ENCODE measurements at places on chromosomes 12 and 14.
A peak's percentile ranks its signal among the peaks of the same experiment; 100 is the strongest.

DNA sequence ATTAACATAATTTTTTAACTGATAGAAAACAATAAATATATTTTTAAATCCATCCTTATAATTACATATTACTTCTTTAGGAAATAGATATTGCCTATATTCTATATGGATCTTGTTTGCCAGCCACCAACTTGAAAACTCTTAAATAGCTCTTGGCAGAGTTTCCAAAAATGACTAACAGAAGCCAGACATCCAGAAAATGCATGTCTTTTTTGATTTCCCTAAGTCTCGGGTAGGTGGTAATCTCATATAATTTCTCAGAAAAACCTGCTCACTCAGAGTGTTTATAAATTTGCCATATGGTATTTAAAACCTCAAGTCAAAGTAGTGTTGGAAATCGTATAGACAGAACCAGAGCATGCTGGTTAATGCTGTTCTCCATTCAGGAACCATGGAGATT lies 360.4 kb upstream of the FOXG1 start:
- no peak for DNase-seq

- no peak for DNase-seq
These were observed 45.8 kb downstream of the SSH1 start for GRCh38 chr12:108811411-108812180.

- DNase-seq, result no peak
These were observed 51.7 kb upstream of the CORO1C start for GRCh38 chr12:108782971-108783370.

- peak; percentile 47 for DNase-seq
These were observed 149.0 kb downstream of the TGFB3 start for GRCh38 chr14:75832621-75833297.

DNA sequence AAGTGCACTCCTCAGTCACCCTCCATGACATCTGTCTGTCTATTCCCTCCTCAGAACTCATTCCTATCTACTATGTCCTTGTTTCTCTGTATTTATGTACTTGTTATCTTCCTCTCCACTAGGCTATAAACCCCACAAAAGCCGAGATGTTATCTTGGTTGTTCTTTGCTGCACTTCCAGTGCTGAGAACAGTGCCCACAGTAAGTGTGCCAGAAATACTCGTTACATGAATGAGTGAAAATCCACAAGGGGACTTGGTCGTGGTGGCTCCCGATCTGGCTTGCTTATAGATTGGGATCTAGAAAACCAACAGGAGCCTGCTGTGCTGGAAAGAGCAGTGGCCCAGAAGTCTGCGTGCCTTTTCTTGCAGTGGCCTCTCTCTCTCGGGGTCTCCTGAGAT lies 111.9 kb upstream of the PRMT8 start:
- no peak for DNase-seq

- DNase-seq, result no peak
These were observed 70.3 kb upstream of the DBX2 start for GRCh38 chr12:45121224-45121623.

GRCh38 chr14:69427596-69427995 lies 29.1 kb downstream of the SLC39A9 start:
- DNase-seq, result no peak

DNA sequence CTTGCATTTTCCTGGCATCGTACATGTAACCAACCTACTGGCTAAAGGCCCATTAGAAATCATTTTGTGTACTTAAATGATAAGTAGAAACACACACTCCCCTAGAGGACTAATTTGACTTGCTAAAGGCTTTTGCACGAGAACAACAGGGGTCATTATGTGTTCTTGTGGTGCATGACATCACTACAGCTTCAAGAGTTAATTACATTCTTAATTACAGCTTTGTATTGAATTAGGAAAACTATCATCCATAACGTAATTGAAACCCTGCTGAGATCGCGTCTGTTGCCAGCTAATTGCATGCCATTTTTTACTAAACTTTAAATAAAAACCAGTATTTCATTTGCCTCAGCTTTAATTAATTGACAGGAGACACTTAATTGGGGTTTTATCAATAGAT lies 51.4 kb downstream of the TMEM132C start:
- no peak for DNase-seq

DNA sequence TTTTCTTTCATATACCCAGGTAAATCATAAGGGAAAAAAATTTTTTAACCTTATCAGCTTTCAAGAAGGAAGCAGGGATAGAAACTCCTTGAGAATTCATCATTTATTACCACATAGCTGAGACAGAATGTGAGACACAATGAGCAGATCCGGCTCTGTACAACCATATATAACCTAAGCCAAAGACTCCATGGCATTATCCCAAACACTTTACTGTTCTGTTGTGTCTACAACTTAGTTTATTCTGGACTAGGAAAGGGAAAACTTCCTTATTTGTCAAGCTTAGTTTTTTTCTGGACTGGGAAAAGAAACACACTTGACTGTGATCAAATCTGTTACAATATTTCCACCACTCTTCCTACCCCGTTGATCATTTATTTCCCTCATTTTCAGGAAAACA lies 38.3 kb upstream of the CATSPERB start:
- DNase-seq, result no peak

DNA sequence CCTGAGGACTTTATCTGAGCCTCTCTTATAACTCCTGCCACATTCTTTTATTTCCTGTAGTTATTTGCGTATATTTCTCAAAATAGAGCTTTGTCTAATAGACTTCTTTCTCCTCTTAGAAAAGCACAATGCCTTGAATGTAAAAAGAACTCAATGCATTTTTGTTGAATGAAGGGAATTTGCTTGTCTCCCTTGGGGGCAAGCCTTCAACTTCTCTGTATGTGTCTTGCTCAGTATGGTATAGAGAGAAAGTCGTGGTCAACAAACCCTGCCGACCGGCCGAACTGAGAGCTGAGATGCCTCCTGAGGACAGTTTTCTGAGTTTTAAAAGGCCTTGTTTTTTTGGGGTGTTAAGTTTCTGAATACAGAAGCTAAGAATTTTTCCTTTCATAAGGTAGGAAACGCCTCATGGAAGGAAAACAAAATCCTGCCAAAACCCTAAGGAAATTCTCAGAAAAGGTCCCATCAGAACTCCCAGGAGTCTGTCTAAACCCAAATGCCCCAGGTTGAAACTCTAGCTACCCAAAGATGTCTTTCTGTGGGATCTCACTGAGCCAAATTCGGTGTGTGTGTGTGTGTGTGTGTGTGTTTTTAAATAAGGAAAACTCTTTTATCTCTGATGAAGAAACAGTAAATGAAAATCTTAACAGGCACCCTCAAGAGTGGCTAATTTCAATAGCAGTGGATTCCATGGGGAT lies 136.6 kb downstream of the C12orf75 start:
- DNase-seq, result no peak

- DNase-seq, result no peak
These were observed 42.4 kb upstream of the SGPP1 start for GRCh38 chr14:63770187-63770807.

DNA sequence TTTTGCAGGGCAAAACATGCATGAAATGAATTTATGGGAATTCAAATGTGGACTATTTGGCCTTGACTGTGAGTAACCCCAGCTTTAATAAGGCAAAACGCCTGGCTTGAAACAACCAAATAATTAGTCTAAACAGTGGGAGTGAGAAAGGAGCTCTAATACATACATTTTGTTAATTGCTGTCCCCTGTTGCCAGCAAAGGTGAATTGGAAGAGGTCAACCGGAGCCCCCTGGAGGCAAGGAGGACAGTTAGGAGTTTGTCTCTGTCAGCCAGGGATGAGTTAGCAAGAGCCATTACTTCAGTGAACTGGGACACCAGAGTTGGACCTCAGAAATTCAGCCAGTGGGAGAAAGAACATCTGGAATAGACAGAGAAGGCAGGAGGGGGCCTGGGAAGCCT lies 17.4 kb downstream of the KRT76 start:
- DNase-seq, result no peak

- peak; percentile 97 for DNase-seq
These were observed at the start of gene PIP4K2C for GRCh38 chr12:57590864-57591781. TSS of gene PIP4K2C (plus strand) at chr12:57591192. CDS start at chr12:57591290, 98 bp downstream.

DNA sequence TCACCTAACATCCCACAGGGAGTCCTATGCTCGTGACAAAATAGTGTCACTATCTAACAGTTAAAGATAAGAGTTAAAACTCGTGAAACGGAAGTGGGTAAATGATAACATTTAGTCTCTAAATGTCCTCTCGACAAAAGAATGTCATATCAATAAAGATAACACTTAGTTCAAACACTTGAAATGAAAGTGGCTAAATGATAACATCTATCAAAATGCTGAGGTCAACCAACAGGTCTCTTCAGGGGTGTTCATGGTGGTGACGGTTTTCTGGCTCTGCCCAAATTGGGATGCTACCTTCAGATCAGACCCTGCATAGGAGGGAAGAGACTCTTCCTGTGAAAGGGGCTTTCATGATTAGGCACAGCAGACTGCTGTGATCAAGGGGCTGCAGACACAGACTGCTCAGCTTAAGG lies 22.1 kb downstream of the IL26 start:
- DNase-seq, result no peak

- DNase-seq, result no peak
These were observed 68.9 kb downstream of the EML1 start for GRCh38 chr14:99862136-99862535.

DNA sequence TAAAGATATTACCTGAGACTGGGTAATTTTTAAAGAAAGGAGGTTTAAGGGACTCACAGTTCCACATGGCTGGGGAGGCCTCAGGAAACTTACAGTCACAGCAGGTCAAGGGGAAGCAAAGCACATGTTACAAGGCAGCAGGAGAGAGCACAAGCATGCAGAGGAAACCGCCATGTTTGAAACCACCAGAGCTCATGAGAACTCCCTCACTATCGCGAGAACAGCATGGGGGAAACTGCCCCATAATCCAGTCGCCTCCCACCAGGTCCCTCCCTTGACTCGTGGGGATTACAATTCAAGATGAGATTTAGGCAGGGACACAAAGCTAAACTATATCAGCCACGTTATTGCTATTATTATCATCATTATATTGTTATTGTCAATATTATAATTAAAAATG lies 138.7 kb downstream of the RIMBP2 start:
- no peak for DNase-seq

DNA sequence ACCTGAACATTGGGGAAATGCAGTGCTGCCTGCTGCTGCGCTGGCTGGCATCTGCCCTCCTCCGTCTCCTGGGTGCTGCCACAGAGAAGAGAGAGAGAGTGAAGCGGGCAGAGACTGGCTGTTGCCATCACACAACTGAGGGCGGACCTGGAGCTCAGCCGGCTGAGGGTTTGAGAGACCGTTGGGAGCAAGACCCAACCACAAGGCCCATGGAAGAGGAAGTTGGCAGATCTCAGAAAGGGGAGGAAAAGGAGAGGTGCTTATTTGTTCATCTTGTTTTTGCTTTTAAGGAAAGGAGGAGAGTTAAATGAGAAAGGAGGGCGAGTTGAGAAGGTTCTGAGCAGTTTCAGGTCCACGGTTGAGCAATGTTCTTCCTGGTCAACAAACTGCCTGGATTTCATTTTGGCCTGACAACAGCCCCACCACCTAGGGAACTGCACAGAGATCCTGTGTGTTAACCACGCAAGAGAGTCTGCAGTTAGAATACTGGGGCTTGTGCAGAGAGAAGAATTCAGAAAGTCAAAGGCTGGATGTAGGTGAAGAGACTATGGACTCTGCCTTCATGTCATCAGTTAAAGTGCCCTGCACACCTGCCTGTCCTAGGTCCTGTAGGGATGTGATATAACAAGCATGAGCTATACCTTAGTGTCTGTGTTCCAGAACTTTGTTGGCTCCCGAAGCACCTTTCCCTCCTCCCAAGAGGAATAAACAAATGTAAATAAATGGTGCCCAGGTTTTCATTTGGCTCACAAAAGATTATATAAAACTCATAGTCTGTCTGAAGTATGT lies 124.6 kb downstream of the ETV6 start:
- no peak for DNase-seq

GRCh38 chr14:33509454-33509853 lies 441.4 kb downstream of the EGLN3 start:
- no peak for DNase-seq

DNA sequence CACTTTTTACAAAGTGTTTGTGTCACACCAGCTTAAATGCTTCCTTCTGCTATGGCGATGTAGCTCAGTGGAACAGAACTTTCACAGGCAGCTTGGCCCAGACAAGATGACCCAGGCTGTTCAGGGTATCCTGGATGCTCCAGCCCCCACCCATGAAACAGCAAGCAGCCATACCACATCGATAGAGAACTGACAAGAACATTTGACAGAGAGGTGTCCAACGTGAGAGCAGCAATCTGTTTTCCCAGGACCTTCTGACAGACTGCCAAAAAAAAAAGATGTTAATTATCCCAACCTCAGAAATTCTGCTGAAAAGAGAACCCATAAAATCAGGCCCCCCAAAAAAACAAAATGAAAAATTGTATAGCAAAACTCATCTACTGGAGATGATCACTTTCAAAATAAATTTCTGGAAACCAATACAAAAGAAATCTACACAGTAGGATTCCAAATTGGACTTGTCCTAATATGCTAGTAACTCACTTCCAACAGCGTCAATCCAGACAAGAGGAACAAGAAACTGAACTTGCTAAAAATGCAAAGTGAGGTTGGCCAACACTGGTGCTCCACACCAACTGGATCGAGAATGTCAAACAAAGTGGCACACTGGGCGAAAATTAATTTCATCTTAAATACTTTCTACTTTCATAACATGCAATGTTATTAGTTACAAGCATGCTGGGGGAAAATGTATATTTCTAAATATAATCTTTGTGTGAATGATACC lies 118.8 kb downstream of the DPF3 start:
- no peak for DNase-seq

DNA sequence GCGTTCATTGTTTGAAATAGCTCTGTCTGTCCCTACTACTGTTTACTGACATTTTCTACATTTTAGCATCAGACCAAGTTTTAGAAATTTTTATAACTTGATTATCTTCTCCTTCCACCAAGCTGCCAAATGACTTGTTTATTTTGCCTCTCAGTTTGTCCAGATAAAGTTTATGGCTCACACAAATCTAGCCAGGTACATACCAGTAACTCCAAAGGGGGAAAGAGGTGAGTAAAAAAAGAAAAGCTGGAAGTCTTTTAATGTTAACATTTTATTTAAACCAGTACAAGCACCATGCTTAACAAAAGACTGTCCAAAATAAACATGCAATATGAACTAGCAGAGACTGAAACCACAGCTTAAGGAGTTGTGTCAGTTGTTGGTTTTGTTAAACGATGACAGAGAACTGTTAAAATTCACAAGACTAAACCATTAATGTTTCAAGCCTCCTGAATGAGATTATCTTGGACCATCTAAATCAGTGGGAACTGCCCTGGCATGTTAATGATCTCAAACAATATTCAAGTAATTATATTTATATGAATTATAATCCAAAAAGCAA lies 14.5 kb downstream of the GMFB start:
- no peak for DNase-seq

DNA sequence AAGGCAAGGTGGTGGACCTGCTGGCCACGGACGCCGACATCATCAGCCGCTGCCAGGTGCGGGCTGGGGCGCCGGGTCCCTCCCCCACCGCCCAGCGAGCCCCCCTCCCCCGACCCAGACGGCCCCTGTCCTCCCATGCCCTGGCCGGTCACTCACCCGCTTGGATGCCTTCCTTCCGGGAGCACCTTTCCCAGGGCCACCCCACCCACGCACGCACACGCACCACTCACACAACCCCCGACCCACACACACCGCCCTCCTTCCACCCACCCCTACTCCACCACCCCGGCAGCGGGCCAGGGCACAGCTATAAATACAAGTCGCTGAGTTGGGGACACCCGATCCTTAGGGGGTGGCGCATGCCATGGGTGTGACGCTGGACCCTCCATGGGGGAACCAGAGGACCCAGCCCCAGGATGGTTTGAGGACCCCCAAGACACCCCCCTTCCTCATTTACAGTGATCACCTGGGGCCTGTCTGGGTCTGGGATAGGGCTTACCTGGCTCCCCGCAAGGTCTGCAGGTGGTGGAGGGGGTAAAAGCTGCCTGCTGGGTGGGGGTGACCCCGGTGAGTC lies 465 bp downstream of the ADSS1 start:
- DNase-seq, result peak; percentile 77
